ENCODE measurements at places on chromosomes 4 and X.

DNA sequence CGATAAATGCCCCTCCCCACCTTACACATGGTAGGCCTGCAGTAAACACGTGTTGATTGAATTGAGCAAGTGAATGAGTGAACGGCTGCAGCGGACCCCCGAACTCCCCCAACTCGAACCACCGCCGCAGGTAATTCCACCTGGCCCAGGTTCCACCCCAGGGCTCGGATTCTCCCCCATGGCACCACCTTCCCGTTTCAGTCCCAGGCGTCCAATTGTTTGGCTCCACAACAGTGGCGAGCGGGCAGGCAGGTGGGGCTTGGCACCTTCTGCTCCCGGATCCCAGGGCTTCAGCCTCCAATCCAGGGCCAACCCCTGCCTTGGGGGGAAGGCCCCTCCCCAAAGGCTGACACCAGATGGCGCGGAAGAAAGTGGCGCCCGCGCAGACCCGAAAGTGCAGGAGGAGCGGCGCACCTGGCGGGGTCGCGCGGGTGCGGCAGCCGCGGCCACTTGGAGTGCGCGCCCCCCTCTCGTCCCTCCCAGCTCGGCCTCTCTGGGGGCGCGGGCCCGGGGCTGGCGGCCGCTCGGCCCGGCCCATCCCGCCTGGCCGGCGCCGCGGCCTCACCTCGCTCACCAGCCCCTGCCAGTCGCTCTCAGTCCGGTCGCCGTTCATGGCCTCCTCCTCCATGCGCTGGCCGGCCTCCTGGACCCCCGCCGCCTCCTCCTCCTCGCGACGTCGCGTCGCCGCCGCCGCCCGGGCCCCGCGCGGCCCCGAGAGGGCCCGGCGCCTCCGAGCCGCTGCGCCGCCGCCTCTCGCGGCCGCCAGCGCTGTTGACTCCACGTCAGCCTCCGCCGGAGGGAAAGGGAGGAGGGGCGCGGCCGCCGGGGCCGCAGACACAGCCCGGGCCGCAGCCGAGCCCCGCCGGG, at the start of gene CCDC149:
TSS of gene CCDC149 (minus strand) at position 791 of the 867 bp plus-strand sequence. CDS start at position 613, 178 bp downstream.
- DNase-seq = no peak

- DNase-seq = no peak
Measured at GRCh38 chr4:727576-727975, 21.9 kb downstream of the PCGF3 start.

DNA sequence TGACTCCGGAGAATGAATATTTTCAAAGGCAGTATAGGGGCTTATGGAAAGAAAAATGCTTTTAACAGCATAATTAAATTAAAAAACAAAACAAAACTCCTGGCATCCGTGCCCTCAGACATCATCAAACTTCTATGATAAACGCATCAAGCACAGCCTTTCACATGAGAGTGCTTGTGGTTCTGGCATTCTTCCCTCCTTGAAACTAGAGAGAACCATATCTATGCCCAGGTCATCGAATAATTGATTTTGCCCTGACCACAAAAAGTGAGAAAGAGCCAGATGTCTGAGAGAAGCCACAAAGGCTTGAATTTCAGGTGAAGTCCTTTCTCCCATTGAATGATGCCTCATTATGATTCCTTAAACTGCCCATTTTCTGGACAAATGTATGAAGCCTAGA, 286.8 kb downstream of the CBLL2 start:
- DNase-seq = no peak

GRCh38 chr4:5146248-5146647, 95.0 kb downstream of the STK32B start:
- no peak for DNase-seq

- DNase-seq = no peak
Measured at GRCh38 chr4:23547601-23548000, 342.2 kb downstream of the PPARGC1A start.

- DNase-seq = no peak
Measured at GRCh38 chrX:48956728-48957414, 536 bp downstream of the OTUD5 start.

GRCh38 chr4:35938936-35939335, 305.4 kb downstream of the ARAP2 start:
- DNase-seq = no peak

DNA sequence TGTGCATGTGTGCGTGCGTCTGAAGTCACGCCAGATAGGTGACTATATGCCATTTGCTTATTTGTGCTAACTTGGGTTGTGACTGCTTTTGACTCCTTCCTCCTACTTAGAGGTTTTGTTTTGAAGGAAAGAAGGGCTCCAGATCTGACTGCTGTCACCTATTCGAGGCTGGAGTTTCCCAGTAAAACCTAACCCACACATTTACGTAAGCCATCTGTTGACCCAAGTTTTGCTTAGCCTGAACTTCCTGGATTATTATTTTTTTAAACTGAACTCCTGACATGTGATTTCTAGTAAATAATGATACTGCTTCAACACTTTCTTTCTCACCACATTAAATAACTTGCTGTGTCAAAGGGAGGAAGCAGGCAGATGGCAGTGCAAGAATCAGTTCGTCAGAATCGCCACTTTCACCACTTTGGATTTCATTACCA, 41.5 kb downstream of the DTHD1 start:
- peak; percentile 26 for DNase-seq

Measured in activated CD4-positive, alpha-beta T cell treated with anti-CD3 and anti-CD28 coated beads for 24 hours (primary cell).